ENCODE measurements at places on chromosomes 1 and 21.

DNA sequence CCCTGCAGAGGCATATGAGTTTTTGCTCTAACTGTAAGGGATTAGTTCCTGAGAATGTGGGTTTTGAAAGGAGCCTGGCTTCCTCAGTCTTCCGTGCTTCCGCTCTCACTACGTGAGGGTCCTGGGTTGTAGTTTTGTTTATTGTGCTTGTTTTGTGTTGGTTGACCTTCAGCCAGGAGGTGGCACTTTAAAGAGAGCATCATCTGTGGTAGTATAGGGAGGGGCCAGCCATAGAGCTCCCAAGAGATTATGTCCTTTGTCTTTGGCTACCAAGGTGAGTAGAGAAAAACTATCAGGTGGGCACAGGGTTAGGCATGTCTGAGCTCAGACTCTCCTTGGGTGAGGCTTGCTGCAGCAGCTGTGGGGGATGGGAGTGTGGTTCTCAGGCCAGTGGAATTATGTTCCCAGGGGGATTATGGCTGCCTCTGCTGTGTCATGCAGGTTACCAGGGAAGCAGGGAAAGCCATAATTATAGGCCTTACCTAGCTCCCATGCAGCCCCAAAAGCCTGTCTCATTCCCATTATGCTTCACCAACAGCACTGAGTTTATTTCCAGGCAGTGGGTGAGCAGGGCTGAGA, 23.5 kb downstream of the CYP4B1 start:
- no peak overlapping the region for H3K4me3 ChIP-seq
- H3K4me1 ChIP-seq, result no peaks in the 10 kb centered on the region
- no peaks in the 10 kb centered on the region for H3K27me3 ChIP-seq
- H3K36me3 ChIP-seq, result no peaks in the 10 kb centered on the region
- no peak for DNase-seq

DNA sequence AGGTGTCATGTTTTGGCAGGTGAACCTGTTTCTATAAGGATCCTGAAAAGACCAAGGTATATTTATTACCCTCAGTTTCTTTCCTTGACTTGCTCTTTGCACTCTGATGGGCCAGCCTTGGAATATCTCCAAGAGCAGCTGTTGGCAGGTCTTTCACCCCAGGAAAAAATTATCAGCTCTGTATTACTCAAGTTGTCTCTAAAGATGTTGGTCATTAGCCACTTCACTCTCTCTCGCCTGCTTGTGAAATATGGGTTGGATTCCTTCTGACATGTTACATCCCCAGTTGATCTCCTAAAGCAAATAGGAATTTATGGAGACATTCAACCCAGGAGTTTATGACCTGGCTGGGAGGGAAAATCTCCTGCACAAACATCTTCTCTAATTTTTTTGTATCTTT, 85.9 kb downstream of the KCNJ15 start:
- no peaks in the 10 kb centered on the region for H3K4me1 ChIP-seq
- no peak for DNase-seq
- no peaks in the 10 kb centered on the region for H3K36me3 ChIP-seq
- H3K27ac ChIP-seq, result no peak overlapping the region

GRCh38 chr1:34833711-34834110, 25.8 kb downstream of the SMIM12 start:
- H3K27me3 ChIP-seq, result no peaks in the 10 kb centered on the region
- H3K4me1 ChIP-seq, result no peaks in the 10 kb centered on the region
- H3K36me3 ChIP-seq, result no peaks in the 10 kb centered on the region
- H3K4me3 ChIP-seq, result no peak overlapping the region
- DNase-seq, result no peak

GRCh38 chr1:67294836-67295617, 12.6 kb upstream of the IL12RB2 start:
- H3K4me3 ChIP-seq, result no peak overlapping the region
- H3K27me3 ChIP-seq, result no peaks in the 10 kb centered on the region
- no peaks in the 10 kb centered on the region for H3K36me3 ChIP-seq
- no peak overlapping the region for H3K27ac ChIP-seq
- no peak for DNase-seq

DNA sequence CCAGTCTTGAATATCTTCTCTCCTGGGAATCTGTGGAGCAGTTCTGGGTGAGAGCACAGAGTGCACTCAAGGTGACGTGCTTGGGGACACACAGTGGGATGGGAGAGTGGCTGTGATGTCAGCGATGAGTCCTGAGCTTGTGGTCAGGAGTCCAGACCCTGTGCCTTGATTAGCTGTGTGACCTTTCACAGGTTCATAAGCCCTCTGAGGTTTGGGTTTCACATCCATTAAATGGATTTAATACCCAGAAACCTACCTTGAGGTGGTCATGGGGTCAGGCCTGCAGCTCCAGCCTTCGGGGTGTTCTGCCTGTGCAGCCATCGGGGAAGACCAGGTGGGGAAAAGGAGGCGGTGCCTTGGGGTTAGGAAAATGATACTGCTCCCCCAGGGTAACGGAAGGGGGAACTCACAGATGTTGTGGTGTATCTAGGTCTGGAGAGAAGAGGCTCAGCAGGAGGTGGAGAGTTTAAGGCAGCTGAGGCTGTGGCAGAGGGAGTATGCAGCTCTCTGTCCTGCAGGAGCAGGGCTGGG, 38.5 kb upstream of the ETV3 start:
- H3K4me3 ChIP-seq, result no peak overlapping the region
- no peak overlapping the region for H3K27ac ChIP-seq
- H3K27me3 ChIP-seq, result no peaks in the 10 kb centered on the region
- H3K4me1 ChIP-seq, result no peaks in the 10 kb centered on the region
- H3K36me3 ChIP-seq, result no peaks in the 10 kb centered on the region

DNA sequence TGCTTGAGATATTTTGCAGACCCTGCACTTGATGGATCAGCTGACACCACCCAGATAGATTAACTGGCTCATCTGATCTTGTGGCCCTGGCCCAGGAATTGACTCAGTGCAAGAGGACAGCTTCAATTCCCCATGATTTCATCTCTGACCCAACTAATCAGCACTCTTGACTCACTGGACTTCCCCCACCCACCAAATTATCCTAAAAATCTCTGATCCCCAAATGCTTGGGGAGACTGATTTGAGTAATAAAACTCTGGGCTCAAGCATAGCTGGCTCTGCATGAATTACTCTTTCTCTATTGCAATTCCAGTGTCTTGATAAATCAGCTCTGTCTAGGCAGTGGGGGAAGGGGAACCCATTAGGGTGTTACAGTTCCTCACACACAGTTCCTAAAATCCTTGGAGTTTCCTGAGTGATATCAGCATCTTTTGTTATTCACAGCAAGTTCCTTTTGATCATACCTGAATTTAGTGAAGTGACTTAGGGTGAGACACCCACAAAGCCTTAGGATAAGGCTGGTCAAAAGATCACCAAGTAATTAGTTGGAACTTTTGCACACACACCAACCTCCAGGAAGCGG, 104.2 kb downstream of the COP1 start:
- H3K27me3 ChIP-seq, result no peaks in the 10 kb centered on the region
- H3K4me3 ChIP-seq, result no peak overlapping the region
- H3K4me1 ChIP-seq, result no peaks in the 10 kb centered on the region
- DNase-seq, result no peak

- peaks cover 10% of the 10 kb centered on the region for H3K4me1 ChIP-seq
- peaks cover 41% of the 10 kb centered on the region for H3K27me3 ChIP-seq
- no peaks in the 10 kb centered on the region for H3K36me3 ChIP-seq
- peak; percentile 28 for DNase-seq
- H3K4me3 ChIP-seq, result no peak within 1 kb of the TSS
Measured at GRCh38 chr1:201946224-201946908, at the start of gene LMOD1. TSS of gene LMOD1 (minus strand) at chr1:201946548. CDS start at chr1:201946340, 208 bp downstream.

DNA sequence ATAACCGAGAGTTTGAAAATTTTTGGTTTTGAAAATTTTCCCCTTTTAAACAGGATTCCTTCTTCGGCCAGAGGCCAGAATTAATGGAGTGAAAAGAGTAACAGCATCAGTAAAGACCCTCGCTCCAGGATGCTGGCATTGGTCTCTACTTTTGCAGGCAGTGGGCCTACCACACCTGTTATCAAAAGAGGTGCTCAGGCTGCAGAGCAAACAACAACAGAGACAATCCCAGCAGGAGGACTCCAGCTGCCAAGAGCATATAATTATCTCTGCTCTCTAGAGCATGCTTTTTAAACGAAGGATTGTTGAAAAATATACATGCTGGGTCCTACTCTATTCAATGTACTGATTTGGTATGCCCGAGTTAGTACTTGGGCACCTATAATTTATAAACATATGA, 1048.5 kb downstream of the PLA2G4A start:
- no peak for DNase-seq
- H3K36me3 ChIP-seq, result no peaks in the 10 kb centered on the region
- no peak overlapping the region for H3K4me3 ChIP-seq
- H3K27me3 ChIP-seq, result no peaks in the 10 kb centered on the region

GRCh38 chr1:8349961-8350360, 32.0 kb downstream of the SLC45A1 start:
- no peak for DNase-seq
- no peaks in the 10 kb centered on the region for H3K27me3 ChIP-seq
- no peak overlapping the region for H3K27ac ChIP-seq
- H3K4me1 ChIP-seq, result peaks cover 3% of the 10 kb centered on the region
- no peaks in the 10 kb centered on the region for H3K36me3 ChIP-seq

DNA sequence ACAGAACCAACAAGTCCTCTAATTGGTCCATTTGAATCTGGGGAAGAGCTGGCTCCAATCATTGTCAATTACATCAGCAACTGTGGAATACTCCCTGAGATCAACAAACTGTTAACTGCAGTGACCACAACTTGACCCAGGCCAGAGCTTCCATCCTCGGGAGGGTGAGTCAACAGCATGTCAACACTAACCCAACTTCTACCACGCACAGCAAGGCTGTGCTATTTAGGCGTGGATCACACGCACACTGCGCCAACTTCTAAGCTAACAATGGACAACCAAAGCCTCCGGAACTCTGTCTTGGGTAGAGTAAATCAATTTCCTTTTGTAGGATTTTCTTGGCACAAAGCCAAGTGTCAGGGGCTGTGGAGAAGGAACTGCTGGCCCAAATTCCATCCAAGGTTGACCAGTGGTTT, 30.4 kb downstream of the APP start:
- no peaks in the 10 kb centered on the region for H3K27me3 ChIP-seq
- H3K27ac ChIP-seq, result no peak overlapping the region
- no peaks in the 10 kb centered on the region for H3K36me3 ChIP-seq
- H3K4me3 ChIP-seq, result no peak overlapping the region

- no peak for DNase-seq
- H3K27ac ChIP-seq, result no peak overlapping the region
- H3K4me3 ChIP-seq, result no peak overlapping the region
- H3K36me3 ChIP-seq, result no peaks in the 10 kb centered on the region
- H3K27me3 ChIP-seq, result no peaks in the 10 kb centered on the region
Measured at GRCh38 chr1:162573136-162573535, 11.6 kb downstream of the UAP1 start.

- no peaks in the 10 kb centered on the region for H3K4me1 ChIP-seq
- peak; percentile 68 for DNase-seq
- H3K36me3 ChIP-seq, result no peaks in the 10 kb centered on the region
- no peak overlapping the region for H3K4me3 ChIP-seq
- H3K27ac ChIP-seq, result no peak overlapping the region
Measured at GRCh38 chr1:93061895-93062792, 16.9 kb upstream of the MTF2 start.

DNA sequence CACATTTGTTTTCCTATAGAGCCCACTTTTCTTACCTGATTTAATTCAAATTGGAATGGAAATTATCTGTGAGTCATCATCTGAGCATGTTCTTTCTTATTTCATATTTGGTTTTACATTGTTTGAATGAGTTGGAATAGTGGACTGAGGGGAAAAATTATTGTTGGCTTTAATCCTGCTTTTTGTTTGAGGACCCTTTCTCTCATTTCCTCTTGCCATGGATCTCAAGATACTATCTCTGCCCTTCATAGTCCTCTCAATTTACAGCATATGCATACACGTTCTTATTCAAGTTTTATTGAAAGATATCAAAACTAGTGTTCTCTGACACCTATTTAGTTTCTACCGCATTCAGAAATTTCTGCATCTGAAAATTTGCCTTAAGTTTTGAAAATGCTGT, 5.1 kb downstream of the KCNK2 start:
- H3K4me1 ChIP-seq, result no peaks in the 10 kb centered on the region
- DNase-seq, result no peak
- no peaks in the 10 kb centered on the region for H3K36me3 ChIP-seq
- H3K4me3 ChIP-seq, result no peak overlapping the region
- peaks cover 6% of the 10 kb centered on the region for H3K27me3 ChIP-seq

GRCh38 chr1:25476186-25477097, 45.7 kb downstream of the MACO1 start:
- no peak for DNase-seq
- H3K27me3 ChIP-seq, result no peaks in the 10 kb centered on the region
- H3K4me3 ChIP-seq, result no peak overlapping the region

DNA sequence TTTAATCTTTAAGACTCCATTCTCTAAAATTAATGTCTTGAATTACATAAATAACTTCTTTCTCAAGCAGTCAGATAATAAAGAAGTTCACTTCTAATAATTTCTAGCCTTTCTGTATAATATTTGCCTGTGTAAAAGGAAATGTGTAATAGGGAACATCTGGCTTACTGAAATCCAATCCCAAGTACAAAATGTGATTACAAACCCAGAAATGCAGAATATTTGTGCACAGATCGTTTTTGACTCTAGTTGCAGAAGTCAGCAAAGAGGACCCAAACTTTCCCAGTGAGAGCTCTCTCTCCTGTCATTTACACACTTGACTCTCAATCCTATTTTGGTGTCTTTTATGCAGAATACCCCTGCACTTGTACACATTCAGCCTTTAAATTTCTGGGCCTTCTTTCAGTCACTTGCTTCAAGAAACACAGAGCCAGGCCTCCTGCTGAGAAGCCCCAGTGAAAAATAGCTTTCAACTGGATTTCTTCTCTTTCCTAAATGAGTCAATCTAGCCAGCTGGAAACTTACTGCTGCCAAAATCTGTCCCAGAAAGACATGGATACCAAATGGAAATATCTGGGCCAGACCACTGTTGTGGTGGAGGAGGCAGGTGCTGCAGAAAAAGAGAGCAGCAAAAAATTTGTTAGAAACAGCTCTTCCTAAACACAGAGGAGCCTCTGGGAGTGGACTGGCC, 68.5 kb upstream of the ADAM30 start:
- no peak overlapping the region for H3K4me3 ChIP-seq
- H3K27me3 ChIP-seq, result no peaks in the 10 kb centered on the region
- DNase-seq, result no peak
- peaks cover 4% of the 10 kb centered on the region for H3K36me3 ChIP-seq

GRCh38 chr1:153563483-153563901, 2.2 kb downstream of the S100A2 start:
- no peaks in the 10 kb centered on the region for H3K36me3 ChIP-seq
- H3K27me3 ChIP-seq, result no peaks in the 10 kb centered on the region
- peaks cover 12% of the 10 kb centered on the region for H3K4me1 ChIP-seq
- H3K27ac ChIP-seq, result no peak overlapping the region
- DNase-seq, result no peak
- no peak overlapping the region for H3K4me3 ChIP-seq

- H3K4me3 ChIP-seq, result no peak overlapping the region
- no peak for DNase-seq
- H3K27me3 ChIP-seq, result no peaks in the 10 kb centered on the region
- H3K4me1 ChIP-seq, result no peaks in the 10 kb centered on the region
- no peaks in the 10 kb centered on the region for H3K36me3 ChIP-seq
Measured at GRCh38 chr1:240528591-240528990, 83.4 kb downstream of the GREM2 start.

- H3K4me3 ChIP-seq, result no peak overlapping the region
- no peak overlapping the region for H3K27ac ChIP-seq
- H3K27me3 ChIP-seq, result no peaks in the 10 kb centered on the region
- DNase-seq, result no peak
- H3K4me1 ChIP-seq, result no peaks in the 10 kb centered on the region
Measured at GRCh38 chr1:159652506-159652905, 61.9 kb downstream of the CRP start.

All from B cell (primary cell).